ENCODE measurements at places on chromosomes 1 and 21.

GRCh38 chr21:35106246-35106835 lies 57.2 kb upstream of the RUNX1 start:
- DNase-seq, result no peak

DNA sequence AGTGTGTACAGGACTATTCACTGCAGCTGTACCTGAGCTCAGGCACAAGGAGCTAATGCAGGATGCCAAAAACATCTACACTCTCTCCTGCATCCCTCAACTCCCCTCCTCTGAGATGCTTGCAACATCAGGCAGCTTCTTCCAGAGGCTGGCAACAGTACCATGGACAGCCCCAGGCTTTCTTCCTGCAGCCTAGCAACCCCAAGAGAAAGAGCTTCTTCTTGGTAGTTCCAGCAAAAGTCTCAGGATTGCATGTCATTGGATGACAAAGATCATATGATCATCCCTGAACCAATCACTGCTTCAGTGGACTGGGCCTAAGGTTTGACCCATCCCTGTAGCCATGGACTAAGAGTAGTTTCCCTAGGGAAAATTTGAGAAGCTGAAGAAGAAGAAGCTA lies 46.7 kb downstream of the CAMK2N1 start:
- DNase-seq, result no peak

- DNase-seq, result no peak
Observed at GRCh38 chr1:78408192-78408591, 82.6 kb upstream of the PTGFR start.

DNA sequence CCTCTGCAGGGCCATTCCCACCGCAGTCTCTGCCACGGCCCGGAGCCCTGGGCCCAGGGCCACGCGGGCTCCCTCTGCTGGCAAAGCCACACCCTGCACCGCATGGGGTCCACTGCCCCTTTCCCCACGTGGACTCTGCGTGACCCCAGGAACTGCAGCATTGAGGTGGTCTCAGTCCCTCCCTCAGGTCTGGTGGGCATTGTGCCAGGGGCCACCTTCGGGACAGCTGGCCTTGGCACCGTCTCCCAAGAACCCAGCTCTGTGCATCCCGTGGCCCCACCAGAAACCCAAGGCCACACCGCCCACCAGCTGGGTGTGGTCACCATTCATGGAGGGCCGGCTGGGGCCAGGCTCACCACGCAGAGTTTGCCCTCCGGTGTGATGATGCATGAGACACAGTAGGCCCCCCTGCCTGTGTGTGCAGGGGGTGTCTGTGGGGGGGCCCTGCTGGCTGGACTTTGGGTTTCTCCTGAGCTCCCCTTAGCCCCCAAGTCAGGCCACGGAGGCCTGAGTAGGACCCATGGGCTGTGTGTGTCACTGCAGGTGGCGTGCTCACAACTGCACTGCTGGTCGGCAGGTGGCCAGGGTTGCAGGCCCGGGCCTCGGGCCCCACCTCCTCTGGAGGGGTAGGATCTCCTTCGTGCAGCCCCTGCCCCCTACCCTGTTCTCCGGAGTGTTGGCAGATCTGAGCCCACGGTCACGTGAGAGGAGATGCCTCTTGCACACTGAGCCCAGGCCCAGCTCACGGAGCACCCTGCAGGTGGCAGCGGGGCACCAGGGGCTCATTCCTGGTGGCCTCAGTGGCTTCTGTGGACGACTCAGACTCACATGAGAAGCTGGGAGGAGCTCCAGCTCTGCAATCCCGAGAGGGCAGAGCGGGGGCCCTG lies 5.8 kb downstream of the VWA1 start:
- DNase-seq, result peak; percentile 77

DNA sequence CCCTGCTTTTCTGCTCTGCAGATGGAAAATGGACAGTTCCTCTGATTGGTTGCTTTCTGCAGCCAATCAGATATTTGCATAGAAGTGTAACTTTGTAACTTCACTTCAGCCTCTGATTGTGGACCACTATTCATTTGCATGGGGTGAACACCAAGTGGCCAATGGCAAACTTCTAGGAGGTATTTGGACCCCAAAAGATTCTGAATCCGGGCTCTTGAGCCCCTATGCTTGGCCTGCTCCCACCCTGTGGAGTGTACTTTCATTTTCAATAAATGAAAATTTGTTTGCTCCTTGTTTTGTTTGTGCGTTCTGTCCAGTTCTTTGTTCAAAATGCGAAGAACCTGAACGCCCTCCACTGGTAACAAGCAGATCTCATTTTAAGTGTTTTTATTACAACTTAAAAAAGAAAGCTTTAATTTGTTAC lies 6.4 kb upstream of the GSTM4 start:
- DNase-seq, result no peak

DNA sequence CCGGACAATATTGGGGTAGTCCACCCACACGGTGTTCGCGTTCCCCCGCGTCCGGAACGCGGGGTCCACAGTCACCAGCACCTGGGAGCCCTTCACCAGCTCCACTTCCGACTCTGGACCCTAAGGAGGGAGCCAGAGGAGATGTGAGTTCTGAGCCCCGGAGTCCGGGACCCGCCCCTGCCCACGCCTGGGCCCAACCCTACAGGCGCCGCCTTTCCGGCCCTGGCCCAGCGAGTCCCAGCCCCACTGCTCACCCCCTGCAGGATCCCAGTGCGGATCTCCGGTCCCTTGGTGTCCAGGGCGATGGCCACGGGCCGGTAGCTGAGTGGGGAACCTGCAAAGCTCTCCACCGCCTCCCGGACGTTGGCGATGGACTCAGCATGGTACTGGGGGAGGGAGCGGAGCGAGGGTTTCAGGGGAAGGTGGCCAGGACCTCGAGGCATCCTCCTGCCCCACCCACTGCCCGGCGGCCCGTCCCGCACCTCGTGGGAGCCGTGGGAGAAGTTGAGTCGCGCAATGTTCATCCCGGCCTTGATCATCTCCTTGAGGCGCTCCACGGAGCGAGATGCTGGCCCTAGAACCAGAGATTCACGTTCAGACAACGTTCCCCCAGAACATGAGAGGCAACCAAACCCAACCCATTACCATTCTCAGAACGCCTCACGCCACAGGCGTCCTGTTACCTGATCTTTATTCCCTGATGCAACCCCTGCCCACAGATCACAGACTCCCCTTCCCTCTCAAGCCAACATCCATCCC lies 5.9 kb downstream of the PKLR start:
- DNase-seq, result no peak

- DNase-seq, result no peak
Observed at GRCh38 chr1:187570166-187570565, 741.4 kb downstream of the PLA2G4A start.

- DNase-seq, result no peak
Observed at GRCh38 chr1:29760067-29760564, 523.8 kb downstream of the PTPRU start.

DNA sequence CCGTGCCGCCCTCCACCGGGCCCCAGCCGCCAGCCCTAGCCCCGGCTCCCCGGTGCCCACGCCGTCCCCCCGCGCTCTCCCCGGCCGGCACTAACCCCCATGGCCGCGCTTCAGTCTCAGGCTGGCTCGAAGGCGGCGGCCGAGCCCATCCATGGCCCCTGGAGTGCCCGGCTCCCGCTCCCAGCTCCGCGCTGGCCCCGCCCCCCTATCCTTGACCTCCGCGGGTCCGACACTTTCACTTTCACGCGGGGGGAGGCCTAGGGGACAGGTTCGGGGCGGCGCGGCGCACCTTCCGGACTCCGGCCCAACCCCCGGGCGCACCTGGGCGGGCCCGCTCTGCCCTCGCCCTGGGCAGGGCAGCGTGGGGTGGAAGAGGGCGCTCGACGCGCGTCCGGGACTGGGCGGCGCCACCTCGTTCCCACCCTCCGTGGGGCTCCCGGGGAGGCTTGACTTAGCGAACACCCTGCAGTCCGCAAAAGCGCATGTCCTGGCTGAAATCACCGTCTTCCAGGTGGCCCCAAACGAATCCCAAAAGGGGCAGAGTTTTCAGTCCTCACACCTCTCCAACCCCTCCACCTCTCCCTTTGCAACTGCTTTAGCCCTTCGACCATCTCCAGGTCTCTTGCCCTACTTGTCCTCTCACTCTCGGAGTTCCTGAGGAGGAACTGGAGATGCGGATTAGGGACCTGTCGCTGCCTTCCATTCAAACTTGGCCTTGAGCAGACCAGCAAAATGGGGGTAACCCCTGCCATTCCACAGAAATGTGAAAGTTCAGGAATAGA lies 3.9 kb upstream of the DENND2D start:
- peak; percentile 62 for DNase-seq

DNA sequence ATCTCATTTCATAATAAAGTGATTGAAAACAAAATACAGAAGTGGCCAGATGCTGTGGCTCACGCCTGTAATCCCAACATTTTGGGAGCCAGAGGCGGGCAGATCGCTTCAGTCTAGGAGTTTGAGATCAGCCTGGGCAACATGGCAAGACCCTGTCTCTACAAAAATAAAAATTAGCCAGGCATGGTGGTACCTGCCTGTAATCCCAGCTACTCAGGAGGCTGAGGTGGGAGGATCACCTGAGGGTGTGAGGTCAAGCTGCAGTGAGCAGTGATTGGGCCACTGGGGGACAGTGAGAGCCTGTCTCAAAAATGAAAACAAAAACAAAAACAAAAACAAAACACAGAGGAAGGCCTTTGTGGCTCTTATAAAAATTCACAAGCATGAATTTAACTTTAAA lies 38.6 kb downstream of the TRIM33 start:
- no peak for DNase-seq

DNA sequence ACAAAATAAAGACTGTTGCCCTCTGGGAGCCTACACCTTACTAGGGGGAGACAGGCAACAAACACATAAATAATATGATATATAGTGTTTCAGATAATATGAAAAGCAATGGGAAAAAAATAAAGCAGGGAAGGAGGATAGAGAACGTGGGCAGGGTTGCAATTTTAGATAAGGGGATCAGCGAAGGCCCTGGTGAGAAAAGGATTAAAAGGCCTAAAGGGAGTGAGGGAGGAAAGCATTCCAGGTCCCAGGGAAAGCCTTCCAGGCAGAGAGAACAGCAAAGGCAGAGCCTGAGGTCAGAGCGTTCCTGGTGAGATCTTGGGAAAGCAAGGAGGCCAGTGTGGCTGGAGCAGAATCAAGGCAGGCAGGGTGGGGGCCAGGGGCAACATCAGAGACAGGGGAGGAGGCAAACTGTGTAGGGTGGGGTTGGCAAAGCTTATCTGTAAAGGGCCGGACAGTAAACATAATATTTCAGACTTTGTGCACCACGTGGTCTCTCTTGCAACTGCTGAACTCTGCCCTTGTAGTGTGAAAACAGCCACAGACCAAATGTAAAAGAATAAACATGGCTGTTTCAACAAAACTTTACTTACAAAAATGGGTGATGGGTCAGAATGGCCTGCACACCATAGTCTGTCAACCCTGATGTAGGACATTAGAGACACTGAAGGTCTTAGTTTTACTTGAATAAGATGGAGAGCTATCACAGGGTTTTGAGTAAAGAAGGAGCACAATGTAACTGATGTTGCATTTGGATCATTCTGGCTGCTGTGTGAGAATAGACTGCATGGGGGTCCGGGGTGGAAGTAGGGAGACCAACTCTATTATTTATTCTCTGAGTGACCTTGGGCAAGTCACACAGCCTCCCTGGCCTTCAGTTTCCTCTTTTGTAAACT lies 13.3 kb upstream of the CPT2 start:
- no peak for DNase-seq

DNA sequence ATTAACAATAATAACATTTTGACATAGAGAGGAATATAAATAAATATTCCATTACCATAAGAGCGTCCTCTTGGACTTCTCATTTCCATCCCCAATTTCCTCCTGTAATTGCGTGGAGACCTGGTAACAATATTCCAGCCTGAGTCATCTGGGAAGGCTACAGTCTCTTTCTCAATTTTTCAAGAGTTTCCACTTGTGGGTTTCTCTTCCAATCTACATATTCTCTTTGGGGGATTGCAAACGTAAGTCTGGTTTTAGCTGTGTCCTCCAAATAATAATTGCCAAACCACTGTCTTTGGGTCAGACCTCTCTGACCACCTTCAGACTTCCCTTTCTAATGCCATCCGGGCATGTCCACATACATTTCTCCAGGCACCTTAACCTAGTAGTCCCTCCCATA lies 124.5 kb upstream of the USP24 start:
- no peak for DNase-seq

DNA sequence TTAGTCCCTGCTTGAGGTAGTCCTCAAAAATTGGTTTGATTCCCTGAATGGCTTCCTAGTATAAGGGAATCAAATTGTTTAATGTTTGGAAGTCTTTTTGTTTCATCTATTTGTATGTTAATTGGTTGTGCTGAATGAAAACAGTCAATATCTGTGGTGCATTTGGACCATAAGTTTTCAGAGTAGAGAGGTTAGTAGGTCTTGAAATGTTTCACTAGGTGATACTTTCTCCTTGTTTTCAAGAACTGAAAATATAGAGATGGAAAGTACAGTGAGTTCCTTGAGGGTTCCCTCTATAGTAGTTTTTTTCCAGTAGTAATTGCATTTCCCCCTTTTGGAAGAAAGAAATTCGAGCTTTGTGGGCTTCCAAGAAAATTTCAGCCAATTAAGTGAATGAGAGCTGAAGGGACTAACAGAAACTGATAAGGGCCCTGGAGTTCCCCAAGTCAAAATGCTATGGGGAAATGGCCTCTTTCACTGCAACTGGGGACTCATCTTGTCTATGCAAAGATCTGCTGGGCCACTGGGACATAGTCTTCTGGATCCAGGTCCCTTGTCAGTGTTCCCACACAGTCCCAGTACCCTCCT lies 18.6 kb upstream of the CEP350 start:
- no peak for DNase-seq

GRCh38 chr1:91278754-91279153 lies 125.9 kb downstream of the HFM1 start:
- no peak for DNase-seq

DNA sequence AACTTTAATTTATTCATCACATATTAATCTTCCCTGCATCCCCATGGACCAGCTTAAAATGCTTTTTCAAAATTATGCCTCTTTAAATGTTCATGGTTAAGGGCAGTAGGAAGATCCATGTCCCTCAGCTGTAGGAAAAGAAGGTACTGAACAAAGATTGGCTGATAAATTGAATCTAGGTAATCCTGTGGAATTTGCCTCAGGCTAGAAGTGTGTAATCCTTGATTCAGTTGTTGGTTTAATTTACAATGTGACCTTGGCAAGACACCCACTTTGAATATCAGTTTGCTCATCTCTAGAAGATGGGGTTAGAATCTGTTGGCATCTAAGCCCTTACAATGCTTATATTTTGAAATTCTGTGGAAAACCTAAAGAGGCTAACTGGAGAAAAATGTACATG lies 6.1 kb downstream of the TTC4 start:
- no peak for DNase-seq

- no peak for DNase-seq
Observed at GRCh38 chr1:40976952-40977690, 2.4 kb upstream of the CTPS1 start.

- no peak for DNase-seq
Observed at GRCh38 chr1:55833529-55834091, 618.4 kb upstream of the USP24 start.

DNA sequence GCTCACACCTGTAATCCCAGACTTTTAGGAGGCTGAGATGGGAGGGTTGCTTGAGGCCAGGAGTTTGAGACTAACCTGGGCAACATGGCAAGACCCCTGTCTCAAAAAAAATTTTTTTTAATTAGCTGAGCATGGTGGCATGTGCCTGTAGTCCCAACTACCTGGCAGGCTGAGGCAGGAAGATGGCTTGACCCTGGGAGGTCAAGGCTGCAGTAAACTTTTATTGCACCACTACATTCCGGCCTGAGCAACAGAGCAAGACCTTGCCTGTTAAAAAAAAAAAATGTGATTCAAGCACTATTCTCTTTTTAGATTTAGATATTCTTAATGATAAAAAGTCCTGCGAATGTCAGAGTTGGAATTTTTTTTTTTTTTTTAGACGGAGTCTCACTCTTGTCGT lies 102.5 kb upstream of the L1TD1 start:
- no peak for DNase-seq

- DNase-seq, result no peak
Observed at GRCh38 chr1:172770071-172770470, 111.2 kb downstream of the FASLG start.

- peak; percentile 20 for DNase-seq
Observed at GRCh38 chr1:109133815-109134214, 19.9 kb downstream of the ELAPOR1 start.

All from stimulated activated CD4-positive, alpha-beta T cell treated with anti-CD3 and anti-CD28 coated beads, Interleukin-2, amount 100 ng/mL, for 24 hours (primary cell).